ENCODE measurements at places on chromosomes 1 and 21. TPM values are rescaled to one million over a fixed set of nuclear protein-coding genes. Genes with fewer than 3 reads are reported as not detected.

Gene CNKSR1
- not detected for total RNA-seq

Gene CCDC181
- 0.66 TPM for total RNA-seq

Gene MEGF6
- 11.6 TPM for total RNA-seq

Gene LCE1E
- total RNA-seq, result not detected

Gene MTX1
- 36.7 TPM for total RNA-seq

Gene OLIG2
- total RNA-seq, result not detected

Gene STIL
- 5.8 TPM for total RNA-seq

Gene TIPRL
- 29.0 TPM for total RNA-seq

Gene KRTAP21-2
- not detected for total RNA-seq

All from fibroblast of lung (primary cell).